ENCODE measurements at places on chromosomes 5 and 9.

GRCh38 chr9:97046228-97046627 is 7.3 kb upstream of the CTSV start:
- DNase-seq: no peak

- no peak for DNase-seq
Observed at GRCh38 chr5:102651466-102651865, 103.6 kb upstream of the PAM start.

- no peak for DNase-seq
Observed at GRCh38 chr9:135023088-135023785, 64.2 kb upstream of the OLFM1 start.

GRCh38 chr5:97071993-97072392 is 70.4 kb downstream of the LIX1 start:
- no peak for DNase-seq

- no peak for DNase-seq
Observed at GRCh38 chr5:133962801-133963476, 5.5 kb downstream of the C5orf15 start.

GRCh38 chr9:110971705-110972104 is 66.6 kb downstream of the LPAR1 start:
- DNase-seq: no peak

DNA sequence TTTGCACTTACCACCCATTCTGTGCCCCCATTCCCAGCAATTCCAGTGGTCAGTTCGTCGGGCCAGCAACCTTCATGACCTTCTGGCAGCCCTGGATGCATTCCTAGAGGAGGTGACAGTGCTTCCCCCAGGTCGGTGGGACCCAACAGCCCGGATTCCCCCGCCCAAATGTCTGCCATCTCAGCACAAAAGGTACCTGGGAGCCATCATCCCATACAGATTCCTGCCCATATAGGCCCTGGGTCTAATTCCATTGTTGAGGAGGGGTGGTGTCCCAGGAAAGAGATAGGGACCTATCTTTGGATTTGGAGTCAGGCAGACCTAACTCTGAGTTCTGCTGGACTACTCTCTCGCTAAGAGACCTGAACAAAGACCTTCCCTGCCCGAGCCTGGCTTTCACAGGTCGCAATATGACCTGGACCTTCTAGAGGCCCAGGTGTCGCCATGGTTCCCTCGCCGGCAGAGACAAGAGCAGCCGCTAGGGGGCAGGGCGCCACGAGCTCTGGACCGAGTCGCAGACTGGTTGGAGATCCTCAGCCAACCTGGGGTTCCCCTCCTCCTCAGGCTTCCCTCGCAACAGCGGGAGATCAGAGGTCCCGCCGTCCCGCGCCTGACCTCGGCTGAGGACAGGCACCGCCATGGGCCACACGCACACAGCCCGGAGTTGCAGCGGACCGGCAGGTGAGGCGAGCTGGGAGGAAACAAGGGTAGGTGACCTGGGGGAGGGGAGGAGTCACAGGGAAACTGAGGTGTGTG is 3.1 kb downstream of the SLC4A9 start:
- peak; percentile 18 for DNase-seq
